Endothelial cell of coronary artery (primary cell): ENCODE measurements at places on chromosomes 12 and 14. TPM values are rescaled to one million over a fixed set of nuclear protein-coding genes. Genes with fewer than 3 reads are reported as not detected.

The ERBB3 gene
- 0.18 TPM in 1 of 2 replicates, not detected in the other for total RNA-seq

The VDR gene
- 0.27 and 0.47 TPM in 2 replicates for total RNA-seq

The GALNT9 gene
- total RNA-seq = 0.36 and 1.1 TPM in 2 replicates

The OR4Q3 gene
- total RNA-seq = not detected in 2 replicates

The CIDEB gene
- total RNA-seq = 1.4 and 2.8 TPM in 2 replicates

The KCTD10 gene
- 86.9 and 89.2 TPM in 2 replicates for total RNA-seq

The ATP2B1 gene
- 23.5 and 32.5 TPM in 2 replicates for total RNA-seq

The TUBA1C gene
- total RNA-seq = 234 and 342 TPM in 2 replicates

The CLEC6A gene
- not detected in 2 replicates for total RNA-seq

The MYH7 gene
- total RNA-seq = not detected in 2 replicates

The NEUROD4 gene
- total RNA-seq = not detected in 2 replicates

The LRRC10 gene
- total RNA-seq = not detected in 2 replicates

The TAS2R42 gene
- total RNA-seq = not detected in 2 replicates

The STK38L gene
- total RNA-seq = 31.1 and 41.8 TPM in 2 replicates

The NTN4 gene
- 92.9 and 390 TPM in 2 replicates for total RNA-seq

The BEGAIN gene
- total RNA-seq = under 0.01 TPM in 1 of 2 replicates, not detected in the other

The C1QL4 gene
- not detected in 2 replicates for total RNA-seq

The PPP1R36 gene
- total RNA-seq = 0.27 and 0.85 TPM in 2 replicates

The CRIP2 gene
- 200 and 227 TPM in 2 replicates for total RNA-seq

The MMP19 gene
- total RNA-seq = 0.27 and 2.6 TPM in 2 replicates

The NRL gene
- 0.19 and 0.45 TPM in 2 replicates for total RNA-seq

The VRK1 gene
- total RNA-seq = 31.6 and 44.4 TPM in 2 replicates

The GPX2 gene
- total RNA-seq = 0.09 TPM in 1 of 2 replicates, not detected in the other

The SLC2A14 gene
- total RNA-seq = under 0.01 TPM in 1 of 2 replicates, not detected in the other

The KLHL42 gene
- total RNA-seq = 23.2 and 40.4 TPM in 2 replicates

The CLEC1B gene
- not detected in 2 replicates for total RNA-seq

The DAO gene
- not detected in 2 replicates for total RNA-seq

The PLEKHH1 gene
- total RNA-seq = 0.27 and 0.38 TPM in 2 replicates

The ADGRD1 gene
- 0.09 and 2.1 TPM in 2 replicates for total RNA-seq

The PAX9 gene
- total RNA-seq = not detected in 2 replicates

The KRT74 gene
- total RNA-seq = not detected in 2 replicates

The TIMELESS gene
- 7.7 and 13.3 TPM in 2 replicates for total RNA-seq

The PPM1H gene
- total RNA-seq = 3.0 and 3.8 TPM in 2 replicates

The APOF gene
- not detected in 2 replicates for total RNA-seq

The CERS5 gene
- total RNA-seq = 36.0 and 56.7 TPM in 2 replicates

The CCDC175 gene
- not detected in 2 replicates for total RNA-seq

The KLRG1 gene
- 8.9 and 10.3 TPM in 2 replicates for total RNA-seq

The POTEM gene
- total RNA-seq = not detected in 2 replicates

The NXPH4 gene
- 2.5 TPM in 1 of 2 replicates, not detected in the other for total RNA-seq

The TAS2R8 gene
- 0.09 TPM in 1 of 2 replicates, not detected in the other for total RNA-seq

The VSIG10 gene
- total RNA-seq = 16.1 and 22.9 TPM in 2 replicates

The EGLN3 gene
- total RNA-seq = 1.5 and 13.1 TPM in 2 replicates

The PPP1R12A gene
- total RNA-seq = 94.7 and 120 TPM in 2 replicates

The NPFF gene
- not detected in 2 replicates for total RNA-seq

The BMP4 gene
- total RNA-seq = 28.3 and 62.3 TPM in 2 replicates

The SLC17A8 gene
- not detected in 2 replicates for total RNA-seq

The MANSC4 gene
- not detected in 2 replicates for total RNA-seq

The KRT6C gene
- not detected in 2 replicates for total RNA-seq

The SMOC1 gene
- total RNA-seq = under 0.01 and 0.09 TPM in 2 replicates

The TNS2 gene
- 19.8 and 33.7 TPM in 2 replicates for total RNA-seq

The PRKD1 gene
- total RNA-seq = 5.4 and 10.4 TPM in 2 replicates

The HVCN1 gene
- total RNA-seq = 3.3 and 6.0 TPM in 2 replicates

The TAS2R10 gene
- total RNA-seq = 0.66 and 0.72 TPM in 2 replicates

The SPTB gene
- under 0.01 TPM in 1 of 2 replicates, not detected in the other for total RNA-seq

The TBX5 gene
- 0.19 TPM in 1 of 2 replicates, not detected in the other for total RNA-seq

The CLEC4D gene
- total RNA-seq = not detected in 2 replicates

The LARP4 gene
- 28.8 and 44.0 TPM in 2 replicates for total RNA-seq

The BTG1 gene
- total RNA-seq = 12.6 and 16.4 TPM in 2 replicates
